RKO (cell line): ENCODE measurements at places on chromosomes 5 and 9.

- no peak for DNase-seq
These were observed 159.6 kb upstream of the ADAMTSL1 start for GRCh38 chr9:18314316-18314715.

DNA sequence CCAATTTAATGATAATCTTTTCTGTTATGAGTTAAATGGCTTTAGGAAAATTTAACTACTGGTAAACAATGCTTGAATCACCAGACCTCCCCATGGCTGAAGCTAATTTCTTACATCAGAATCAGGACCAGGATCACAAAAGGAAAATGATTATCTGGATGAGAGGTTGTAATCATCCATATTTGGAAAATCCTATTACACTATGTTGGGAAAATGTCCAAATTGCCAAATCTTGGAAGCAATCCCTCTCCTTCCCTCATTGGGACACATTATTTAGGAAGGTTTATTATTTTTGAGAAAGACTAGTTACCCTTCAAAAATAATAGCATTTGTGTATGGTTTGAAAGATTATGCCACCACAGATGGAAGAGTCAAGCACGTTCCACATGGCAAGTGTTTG, 130.7 kb upstream of the MINAR2 start:
- no peak for DNase-seq

GRCh38 chr5:72109625-72110024, 2.4 kb downstream of the MAP1B start:
- DNase-seq = no peak

- no peak for DNase-seq
These were observed 32.8 kb upstream of the IL17B start for GRCh38 chr5:149411738-149412519.

- DNase-seq = no peak
These were observed 17.7 kb downstream of the ISOC1 start for GRCh38 chr5:129112295-129112694.
